ENCODE measurements at places on chromosomes 16 and 17.

- no peak for DNase-seq
Measured at GRCh38 chr17:35052780-35053179, 10.7 kb downstream of the RFFL start.

- no peak for DNase-seq
Measured at GRCh38 chr17:40799859-40800258, at the start of gene KRT28. Gene KRT28, minus strand, starts transcription at chr17:40799959. Its CDS starts 66 bp downstream, at chr17:40799893.

DNA sequence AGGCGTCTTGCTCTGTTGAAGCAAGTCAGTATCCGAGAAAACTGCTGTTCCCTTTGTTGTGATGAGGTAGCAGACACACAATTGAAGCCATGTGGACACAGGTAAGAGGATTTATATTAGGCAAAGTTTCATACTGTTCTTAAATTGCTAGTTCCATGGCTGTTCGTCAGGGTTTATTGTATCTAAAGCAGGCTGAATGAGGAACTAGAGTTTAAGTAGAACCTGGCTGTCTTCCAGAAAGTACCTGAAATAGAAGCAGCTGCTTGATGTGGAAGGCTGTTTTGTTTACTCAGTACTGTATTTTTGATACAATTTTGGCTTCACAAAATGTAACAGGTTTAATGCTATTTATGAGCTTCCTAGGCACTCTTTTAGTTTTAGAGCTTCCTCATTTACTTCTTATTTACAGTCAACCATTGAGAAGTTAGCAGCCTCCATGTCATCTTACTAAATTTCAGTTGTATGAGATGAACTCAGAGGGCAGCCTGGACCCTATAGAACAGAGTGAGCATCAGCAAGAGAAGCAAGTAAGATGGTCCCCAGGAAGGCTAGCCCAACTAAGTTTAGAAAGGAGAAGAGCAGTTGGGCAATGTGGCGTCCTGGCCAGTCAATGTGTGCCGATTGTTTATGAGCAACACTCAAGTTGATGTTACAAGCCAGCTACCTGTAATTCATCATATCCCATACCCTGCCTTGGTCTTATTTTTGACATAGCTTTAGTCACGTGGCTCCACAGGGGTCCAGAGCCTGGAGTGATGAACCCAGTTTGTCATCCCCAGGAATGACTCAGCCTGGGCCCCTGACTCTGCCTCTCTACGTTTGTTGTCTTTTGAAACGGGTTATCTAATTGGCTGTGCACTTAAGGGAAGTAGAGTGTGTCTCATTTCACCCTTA, 9.7 kb upstream of the ARL2BP start:
- DNase-seq: no peak

- no peak for DNase-seq
Measured at GRCh38 chr17:80520810-80521455, 23.7 kb upstream of the RPTOR start.

DNA sequence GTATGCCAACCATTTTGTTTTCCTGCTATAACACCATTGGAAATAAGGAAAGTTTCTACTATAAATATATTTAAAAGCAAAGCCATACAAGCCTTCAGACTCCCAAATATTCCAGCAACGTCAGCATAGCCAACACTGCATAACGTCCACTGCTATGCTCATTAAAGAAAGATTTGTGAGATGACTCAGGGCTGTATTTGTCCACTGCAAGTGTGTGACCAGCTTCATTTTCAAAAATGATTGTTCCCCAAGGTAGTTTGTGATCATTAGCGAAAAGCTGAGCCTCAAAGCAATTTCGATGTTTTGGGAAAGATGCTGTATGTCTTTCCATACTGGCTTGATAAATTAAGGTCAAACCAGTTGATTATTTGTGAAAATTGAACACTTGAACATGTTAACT, 14.9 kb upstream of the CCDC182 start:
- DNase-seq: no peak

DNA sequence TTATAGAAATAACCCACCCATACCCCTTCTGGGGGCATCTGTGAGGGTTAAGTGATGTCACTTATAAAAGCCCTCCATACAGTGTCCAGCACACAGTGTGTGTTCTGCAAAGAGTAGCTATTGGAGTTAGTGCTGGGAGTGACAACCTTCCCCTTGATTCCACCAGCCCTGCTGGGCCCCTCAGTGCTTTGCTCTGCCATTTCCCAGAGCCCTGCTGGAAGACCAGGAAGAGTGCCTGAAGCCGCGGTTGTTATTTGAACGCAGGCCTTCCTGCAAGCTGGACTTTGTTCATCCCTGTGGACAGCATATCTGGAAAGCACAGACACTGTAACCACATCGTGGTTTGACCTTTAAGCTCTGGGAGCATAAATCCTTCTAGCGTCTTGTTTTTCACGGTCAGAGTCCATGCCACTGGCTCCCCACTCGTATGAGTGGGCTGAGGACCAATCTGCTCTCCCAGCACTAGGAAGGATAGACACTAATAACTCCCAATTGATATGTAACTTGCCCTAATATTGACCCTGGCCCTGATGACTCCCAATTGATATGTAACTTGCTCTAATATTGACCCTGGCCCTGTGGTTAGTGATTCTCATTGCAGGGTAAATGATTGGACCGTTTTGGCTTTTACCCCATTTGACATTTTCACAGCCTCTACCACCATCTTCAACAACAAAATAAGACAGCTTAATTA, 297.1 kb upstream of the MAF start:
- DNase-seq: no peak

GRCh38 chr17:75105126-75106080, 4.4 kb upstream of the ARMC7 start:
- DNase-seq: peak; percentile 51

DNA sequence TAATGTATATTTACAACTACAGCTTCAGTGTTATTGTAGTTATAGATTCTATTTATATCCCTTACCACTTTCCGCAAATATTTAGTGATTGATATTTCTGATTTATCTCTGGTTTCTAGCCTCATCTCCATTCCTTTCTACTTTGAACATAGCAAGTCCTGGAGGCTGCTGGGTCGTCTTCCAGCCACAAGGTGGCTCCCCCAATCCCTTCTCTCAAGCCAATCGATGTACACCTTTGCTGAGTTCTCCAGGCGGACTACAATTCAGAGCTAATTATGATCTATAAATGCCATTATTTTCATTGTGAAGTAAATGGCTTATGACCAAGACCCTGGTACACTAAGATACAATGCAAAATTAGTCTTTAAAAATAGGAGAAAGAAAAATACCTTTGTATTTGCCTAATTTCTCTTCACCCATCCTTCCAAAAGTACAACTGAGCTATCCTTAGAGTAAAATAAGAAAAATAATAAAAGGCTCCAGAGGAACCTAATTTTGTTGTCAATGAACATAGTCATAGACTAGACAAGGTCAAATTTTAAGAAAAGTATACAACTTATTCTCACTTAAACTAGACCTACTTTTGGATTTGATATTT, 122.1 kb downstream of the SKAP1 start:
- peak; percentile 63 for DNase-seq

DNA sequence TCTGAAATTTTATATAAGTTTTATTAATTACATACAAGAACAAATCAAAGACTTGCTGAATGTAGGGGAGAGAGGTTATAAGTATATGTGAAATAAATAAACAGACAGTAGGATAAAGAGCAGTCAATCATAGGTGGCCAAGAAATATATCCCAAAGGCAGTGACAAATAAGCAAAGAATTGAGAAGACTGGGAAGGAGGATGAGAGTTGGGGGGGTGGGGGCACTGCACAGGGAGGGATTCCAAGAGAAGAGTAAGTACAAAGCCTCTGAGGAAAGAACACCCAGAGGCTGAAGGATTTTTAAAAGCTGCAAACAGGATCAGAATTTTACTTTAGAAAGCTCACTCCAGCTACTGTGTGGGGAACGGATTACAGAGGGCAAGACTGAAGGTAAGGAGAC, 2.8 kb downstream of the PELP1 start:
- DNase-seq: no peak

DNA sequence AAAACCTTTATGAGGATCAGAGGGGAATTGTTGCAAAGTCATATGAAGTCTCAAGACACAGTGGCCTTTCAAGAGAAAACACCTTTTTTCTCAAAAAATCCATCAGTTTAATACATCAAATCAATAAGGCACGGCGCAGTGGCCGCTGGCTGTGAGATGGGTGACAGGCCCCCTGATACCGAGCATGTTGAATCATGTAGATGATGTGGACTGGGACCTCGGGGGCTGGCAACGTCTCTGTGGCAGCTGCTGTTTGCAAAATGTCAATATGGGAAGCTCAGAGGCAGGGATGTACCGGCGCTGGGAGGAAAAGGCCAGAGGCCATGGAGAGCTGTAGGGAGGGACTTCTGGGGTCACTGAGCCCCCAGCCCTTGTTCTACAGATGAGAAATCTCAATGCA, 169.1 kb downstream of the GSG1L start:
- DNase-seq: no peak

GRCh38 chr16:4888428-4889135, 41.3 kb downstream of the UBN1 start:
- no peak for DNase-seq

DNA sequence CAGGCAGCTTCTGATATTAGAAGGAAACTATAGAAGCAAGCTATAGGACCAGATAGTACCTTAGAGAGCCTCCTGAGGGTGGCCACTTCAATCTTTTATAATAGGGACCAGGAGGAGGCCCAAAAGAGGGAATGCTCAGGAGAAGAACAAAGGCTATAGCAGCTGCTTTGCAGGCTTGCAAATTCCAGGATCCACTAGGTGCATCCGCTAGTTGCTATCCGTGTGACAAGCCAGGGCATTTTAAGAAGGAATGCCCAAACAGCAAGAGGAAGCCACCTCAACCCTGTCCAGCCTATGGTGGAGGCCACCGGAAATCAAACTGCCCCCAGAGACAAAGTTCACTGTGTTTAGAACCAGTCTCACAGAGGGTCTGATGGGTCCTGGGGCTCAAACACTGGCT, 192.6 kb upstream of the KIF2B start:
- no peak for DNase-seq

DNA sequence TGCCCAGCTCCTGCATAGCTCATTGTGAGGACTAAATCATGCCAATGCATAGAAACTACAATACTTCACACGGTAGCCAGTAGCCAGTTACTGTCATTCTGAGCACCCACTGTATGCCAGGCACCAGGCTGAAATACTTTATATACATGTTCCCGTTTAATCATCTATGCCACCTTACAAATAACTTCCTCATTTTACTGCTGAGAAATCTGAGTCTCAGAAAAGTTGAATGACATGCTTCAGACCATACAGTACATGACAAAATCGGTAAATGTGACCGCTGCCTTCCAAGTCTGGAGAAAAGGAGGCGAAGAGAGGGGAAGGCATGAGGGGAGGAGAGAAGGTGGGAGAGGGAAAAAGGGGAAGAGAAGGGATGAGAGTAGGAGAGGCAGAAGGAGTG, 9.2 kb upstream of the TLCD3B start:
- DNase-seq: no peak

DNA sequence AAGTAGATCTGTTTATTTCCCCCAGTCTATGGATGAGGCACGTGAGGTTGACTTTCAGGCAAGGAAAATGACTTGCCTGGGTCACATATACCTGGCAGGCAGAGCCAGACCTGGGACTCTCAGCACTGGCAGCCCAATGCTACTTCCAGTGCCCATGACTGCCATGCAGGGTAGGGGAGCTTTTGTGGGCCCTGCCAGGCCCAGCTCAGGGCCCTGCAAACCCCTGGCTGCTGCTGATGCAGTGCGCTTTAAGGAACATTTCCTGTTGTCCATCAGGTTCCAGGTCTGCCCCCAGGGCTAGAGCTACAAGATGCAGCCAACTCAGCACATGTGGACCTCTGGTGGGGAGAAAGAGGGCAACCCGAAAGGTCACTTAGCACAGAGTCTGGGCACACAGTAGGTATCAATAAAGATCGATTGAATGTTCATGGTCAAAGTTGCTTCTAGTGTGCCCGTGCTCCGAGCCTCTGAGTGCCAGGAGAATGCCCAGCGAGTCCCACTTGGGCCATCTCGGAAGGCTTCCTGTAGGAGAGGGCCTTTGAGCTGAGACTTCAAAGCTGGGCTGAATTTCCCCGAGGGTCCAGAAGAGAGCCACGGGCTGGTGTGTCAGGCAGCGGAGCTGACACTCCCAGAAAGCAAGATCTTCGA, 513 bp upstream of the TBX21 start:
- DNase-seq: no peak

- DNase-seq: no peak
Measured at GRCh38 chr16:63712725-63713124, 1409.1 kb downstream of the CDH11 start.

DNA sequence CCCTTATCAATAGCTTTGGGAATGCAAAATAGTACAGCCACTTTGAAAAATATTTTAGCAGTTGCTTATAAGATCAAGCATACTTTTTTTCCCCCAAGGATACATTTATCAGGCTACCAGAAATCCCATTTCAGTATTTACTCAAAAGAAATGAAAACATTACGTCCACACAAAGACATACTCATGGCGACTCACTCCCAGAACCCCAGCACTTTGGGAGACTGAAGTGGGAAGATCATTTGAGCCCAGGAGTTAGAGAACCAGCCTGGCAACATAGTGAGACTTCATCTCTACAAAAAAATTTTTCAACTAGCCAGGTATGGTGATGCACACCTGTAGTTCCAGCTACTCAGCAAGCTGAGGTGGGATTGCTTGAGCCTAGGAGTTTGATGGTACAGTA, 5.9 kb downstream of the SKA2 start:
- DNase-seq: no peak

DNA sequence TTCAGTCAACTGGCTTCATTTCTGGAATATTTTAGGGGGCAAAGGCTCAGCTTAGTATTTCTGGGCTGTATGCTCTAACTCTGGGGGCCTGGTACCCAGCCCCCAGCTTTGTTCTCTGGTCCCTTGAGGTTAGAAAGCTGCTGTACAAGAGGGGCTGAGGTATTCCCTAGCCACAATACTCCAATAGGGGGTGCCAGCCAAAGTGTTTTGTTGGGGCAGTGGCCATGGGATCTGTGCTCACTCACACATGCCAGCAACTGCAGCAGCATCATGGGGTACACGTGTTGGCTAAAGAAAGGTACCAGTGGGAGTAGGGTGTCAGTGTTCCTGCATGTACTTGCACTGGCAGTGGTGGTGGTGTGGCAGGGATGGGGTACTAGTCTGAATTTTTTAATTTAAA, 257.3 kb downstream of the CA10 start:
- DNase-seq: no peak

- no peak for DNase-seq
Measured at GRCh38 chr17:2262135-2262587, 41.4 kb downstream of the SMG6 start.

DNA sequence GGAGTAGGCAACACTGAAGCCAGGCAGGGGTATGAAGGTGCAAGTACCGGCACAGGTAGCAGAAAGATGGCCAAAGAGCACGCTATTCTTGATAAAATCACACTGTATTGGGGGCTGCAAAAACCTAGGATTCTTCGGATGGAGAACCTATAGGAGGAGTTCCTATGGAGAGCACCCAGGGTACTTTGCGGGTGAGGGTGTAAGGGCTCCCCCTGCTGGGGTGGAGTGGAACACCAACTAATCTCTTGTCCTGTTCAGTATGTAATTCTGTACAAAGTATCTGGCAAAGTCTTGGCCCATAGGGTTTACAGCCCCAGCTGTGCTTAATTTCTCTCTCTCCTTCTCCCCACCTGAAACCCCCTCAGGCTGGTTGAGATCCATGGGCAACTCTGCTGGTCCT, 393.1 kb upstream of the ASIC2 start:
- DNase-seq: peak; percentile 43

Measured in hematopoietic multipotent progenitor cell treated with erythropoietin and hydrocortisone succinate and interleukin-3 and kit ligand, for 8 days (in vitro differentiated cells).